ENCODE measurements at places on chromosomes 3 and 15. TPM values are rescaled to one million over a fixed set of nuclear protein-coding genes. Genes with fewer than 3 reads are reported as not detected.

Gene BSN
- total RNA-seq = 25.3 TPM

Gene PLS1
- total RNA-seq = 10.6 TPM

Gene GOLGA8G
- 42.7 TPM for total RNA-seq

Gene IL5RA
- total RNA-seq = 0.43 TPM

Gene FMN1
- total RNA-seq = 47.4 TPM

Gene IL17RB
- 9.5 TPM for total RNA-seq

Gene FSIP1
- total RNA-seq = 5.8 TPM

GRCh38 chr15:41561104-41561776 is 2.2 kb downstream of the TYRO3 start:
- peaks cover 75% of the 10 kb centered on the region for H3K4me1 ChIP-seq
- no peaks in the 10 kb centered on the region for H3K27me3 ChIP-seq
- no peak overlapping the region for H3K4me3 ChIP-seq

DNA sequence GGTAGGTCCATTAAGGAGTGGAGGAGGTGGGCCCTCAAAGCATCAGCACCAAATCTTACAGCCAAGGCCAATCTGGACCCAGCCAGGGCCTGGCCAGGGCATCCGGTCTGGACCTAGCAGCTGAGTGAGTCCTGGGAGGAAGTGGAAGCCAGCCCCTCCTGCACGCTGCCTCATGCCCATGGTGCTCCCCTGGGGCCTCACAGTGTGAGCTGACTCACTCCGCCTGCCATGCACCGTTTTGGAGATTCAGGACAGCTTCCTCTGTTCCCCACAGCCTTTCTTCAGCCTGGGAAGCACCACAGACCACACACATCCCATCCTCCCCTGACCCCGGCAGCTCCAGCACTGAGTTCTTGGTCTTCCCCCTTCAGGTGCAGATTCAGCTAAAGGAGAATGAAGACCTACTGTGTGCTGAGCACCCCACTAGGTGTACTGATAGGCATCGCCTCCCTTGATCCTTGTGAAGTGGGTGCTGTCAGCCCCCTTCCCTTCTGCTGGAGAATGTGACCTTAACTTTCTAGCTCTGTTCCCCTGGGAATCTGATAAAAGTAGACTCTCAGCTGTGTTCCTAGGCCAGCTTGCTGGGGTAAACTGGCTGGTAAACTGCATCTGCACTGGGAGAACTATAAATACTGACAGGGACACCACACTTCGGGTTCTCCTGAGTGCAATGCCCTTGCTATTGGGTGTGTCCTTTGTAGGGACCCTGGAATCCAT is 36.8 kb upstream of the SEC13 start:
- H3K4me3 ChIP-seq = no peak overlapping the region
- H3K27ac ChIP-seq = no peak overlapping the region
- DNase-seq = no peak
- no peaks in the 10 kb centered on the region for H3K36me3 ChIP-seq

DNA sequence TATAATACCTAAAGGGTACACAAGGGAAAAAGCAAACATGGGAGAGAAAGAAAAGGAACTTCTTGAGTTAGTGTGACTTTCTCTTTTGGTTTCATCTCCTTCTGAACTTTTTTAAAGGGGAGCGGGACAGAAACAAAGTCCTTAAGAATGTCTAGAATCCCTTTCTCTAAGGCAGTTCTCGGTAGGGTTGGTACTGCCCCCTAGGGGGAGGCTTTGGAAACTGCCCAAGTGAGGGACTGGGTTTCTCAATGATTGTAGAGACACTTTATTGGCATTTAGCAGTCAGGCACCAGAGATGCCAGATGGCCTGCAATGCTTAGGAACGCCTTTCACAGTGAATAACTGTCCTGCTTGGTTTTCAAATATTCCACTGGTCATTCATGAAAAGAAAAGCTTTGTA is 172.7 kb downstream of the WDR72 start:
- H3K4me1 ChIP-seq = no peaks in the 10 kb centered on the region
- H3K36me3 ChIP-seq = no peaks in the 10 kb centered on the region
- no peak overlapping the region for H3K4me3 ChIP-seq
- DNase-seq = peak; percentile 46

GRCh38 chr3:179071027-179071322 is 634 bp downstream of the ZMAT3 start:
- H3K27ac ChIP-seq = peak overlapping the region; percentile 91
- no peaks in the 10 kb centered on the region for H3K27me3 ChIP-seq
- peaks cover 3% of the 10 kb centered on the region for H3K4me1 ChIP-seq

DNA sequence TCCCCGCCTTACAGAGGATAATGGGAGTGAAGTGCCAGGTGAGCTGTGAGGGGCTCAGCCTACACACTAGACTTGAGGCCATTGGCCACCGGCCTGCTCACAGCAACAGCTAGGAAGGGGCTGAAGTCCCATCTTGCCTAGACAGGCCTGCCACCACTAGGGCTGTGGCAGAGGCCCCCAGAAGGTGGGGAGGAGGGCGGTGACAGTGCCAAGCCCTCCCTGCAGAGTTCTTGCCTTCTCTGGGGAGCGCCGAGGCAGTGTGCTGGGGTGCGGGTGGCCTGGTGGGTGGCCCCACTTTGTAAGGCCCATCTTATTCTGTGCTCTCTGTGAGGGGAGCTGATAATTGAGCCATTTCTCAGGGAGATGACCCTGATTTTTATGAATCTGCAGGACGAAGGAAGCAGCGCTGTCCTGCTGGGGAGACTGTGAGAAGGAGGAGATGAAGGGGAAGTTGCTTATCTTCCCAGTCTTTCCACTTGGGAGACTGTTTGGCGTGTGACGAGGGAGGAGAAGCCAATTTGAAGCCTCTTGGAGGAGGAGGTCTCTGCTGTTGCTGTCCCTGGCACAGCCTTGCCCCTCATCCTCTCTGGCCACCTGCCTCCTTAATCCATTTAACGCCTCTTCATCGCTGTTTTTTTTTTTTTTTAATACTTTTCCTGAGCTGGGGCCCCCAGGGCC is 104.3 kb downstream of the LINGO1 start:
- DNase-seq = no peak
- peaks cover 25% of the 10 kb centered on the region for H3K4me1 ChIP-seq
- H3K27me3 ChIP-seq = no peaks in the 10 kb centered on the region
- no peak overlapping the region for H3K27ac ChIP-seq
- H3K4me3 ChIP-seq = no peak overlapping the region

GRCh38 chr3:152915695-152916094 is 80.8 kb downstream of the P2RY1 start:
- DNase-seq = no peak
- H3K4me3 ChIP-seq = no peak overlapping the region
- H3K27me3 ChIP-seq = no peaks in the 10 kb centered on the region
- no peak overlapping the region for H3K27ac ChIP-seq

DNA sequence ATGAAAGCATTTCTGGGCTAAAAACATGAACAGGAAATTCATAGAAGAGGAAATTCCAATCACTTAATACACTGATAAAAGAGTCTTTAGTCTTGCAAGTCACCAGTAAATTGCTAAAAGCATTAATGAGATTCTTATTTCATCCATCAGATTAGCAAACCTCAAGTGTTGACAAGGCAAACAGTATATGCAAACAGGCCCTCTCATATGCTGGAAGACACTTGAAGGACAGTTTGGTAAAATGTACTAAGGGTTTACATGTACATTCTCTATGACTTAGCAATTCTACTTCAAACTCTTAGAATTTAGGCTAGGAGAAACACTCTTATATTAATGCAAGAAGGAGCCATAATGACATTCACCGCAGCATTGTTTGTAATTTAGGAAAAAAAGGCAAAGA is 586.1 kb upstream of the GBE1 start:
- no peak overlapping the region for H3K4me3 ChIP-seq
- no peak overlapping the region for H3K27ac ChIP-seq
- H3K36me3 ChIP-seq = no peaks in the 10 kb centered on the region
- no peak for DNase-seq

GRCh38 chr3:175432376-175433025 is 573.4 kb downstream of the NAALADL2 start:
- no peak overlapping the region for H3K27ac ChIP-seq
- H3K27me3 ChIP-seq = no peaks in the 10 kb centered on the region
- no peaks in the 10 kb centered on the region for H3K4me1 ChIP-seq
- DNase-seq = no peak
- H3K4me3 ChIP-seq = no peak overlapping the region
- no peaks in the 10 kb centered on the region for H3K36me3 ChIP-seq

DNA sequence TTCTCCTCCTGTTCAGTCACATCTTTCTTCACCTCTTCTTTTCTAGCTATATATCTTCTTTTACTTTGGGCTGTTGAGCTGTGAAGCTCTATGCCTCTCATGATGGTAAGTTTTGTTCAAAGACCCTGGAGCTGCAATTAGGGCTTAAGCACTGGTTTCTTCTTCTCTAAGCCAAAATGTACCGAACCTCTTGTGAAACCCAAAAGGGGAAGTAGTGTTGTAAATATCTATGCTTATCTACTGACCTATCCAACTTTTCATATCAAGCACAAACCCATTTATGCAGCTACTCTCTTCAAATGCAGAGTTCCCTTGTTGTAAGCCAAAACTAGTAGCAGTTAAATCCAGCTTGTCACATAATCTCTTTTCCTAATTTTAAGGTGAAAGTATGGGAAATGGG is 123.6 kb upstream of the CD96 start:
- no peak for DNase-seq
- H3K36me3 ChIP-seq = no peaks in the 10 kb centered on the region
- H3K4me3 ChIP-seq = no peak overlapping the region
- H3K4me1 ChIP-seq = no peaks in the 10 kb centered on the region
- H3K27me3 ChIP-seq = no peaks in the 10 kb centered on the region

DNA sequence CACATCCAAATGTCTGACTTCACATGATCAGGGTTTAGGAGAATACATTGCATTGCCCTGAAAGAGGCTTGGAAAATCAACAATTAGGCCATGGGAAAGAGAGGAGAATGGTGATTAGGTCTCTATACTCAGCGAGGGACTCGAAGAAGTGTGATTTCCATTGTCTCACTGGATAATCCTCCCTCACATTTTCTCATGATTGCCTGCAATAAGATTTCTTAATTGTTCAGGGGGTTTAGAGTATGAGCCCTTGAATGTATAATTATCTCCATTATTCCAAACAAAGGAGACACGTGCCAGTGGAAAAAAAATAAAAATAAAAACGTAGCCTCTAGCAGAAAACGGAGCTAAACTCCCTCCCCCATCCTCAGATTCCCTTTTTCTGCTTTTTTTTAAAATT is 173.2 kb downstream of the TPRG1 start:
- H3K4me1 ChIP-seq = no peaks in the 10 kb centered on the region
- H3K36me3 ChIP-seq = no peaks in the 10 kb centered on the region
- no peak overlapping the region for H3K4me3 ChIP-seq

- H3K4me1 ChIP-seq = peaks cover 46% of the 10 kb centered on the region
- no peaks in the 10 kb centered on the region for H3K27me3 ChIP-seq
- DNase-seq = peak; percentile 97
Observed at GRCh38 chr3:42032693-42033349, 58.3 kb upstream of the TRAK1 start.

GRCh38 chr15:23750179-23750578 is 63.1 kb upstream of the NDN start:
- DNase-seq = no peak
- H3K4me3 ChIP-seq = no peak overlapping the region
- no peaks in the 10 kb centered on the region for H3K36me3 ChIP-seq
- H3K27me3 ChIP-seq = no peaks in the 10 kb centered on the region

- H3K4me1 ChIP-seq = peaks cover 5% of the 10 kb centered on the region
- H3K36me3 ChIP-seq = no peaks in the 10 kb centered on the region
- DNase-seq = no peak
- H3K27me3 ChIP-seq = no peaks in the 10 kb centered on the region
- H3K27ac ChIP-seq = no peak overlapping the region
- peak overlapping the region; percentile 57 for H3K4me3 ChIP-seq
Observed at GRCh38 chr3:69540706-69541581, 155.1 kb upstream of the FRMD4B start.

DNA sequence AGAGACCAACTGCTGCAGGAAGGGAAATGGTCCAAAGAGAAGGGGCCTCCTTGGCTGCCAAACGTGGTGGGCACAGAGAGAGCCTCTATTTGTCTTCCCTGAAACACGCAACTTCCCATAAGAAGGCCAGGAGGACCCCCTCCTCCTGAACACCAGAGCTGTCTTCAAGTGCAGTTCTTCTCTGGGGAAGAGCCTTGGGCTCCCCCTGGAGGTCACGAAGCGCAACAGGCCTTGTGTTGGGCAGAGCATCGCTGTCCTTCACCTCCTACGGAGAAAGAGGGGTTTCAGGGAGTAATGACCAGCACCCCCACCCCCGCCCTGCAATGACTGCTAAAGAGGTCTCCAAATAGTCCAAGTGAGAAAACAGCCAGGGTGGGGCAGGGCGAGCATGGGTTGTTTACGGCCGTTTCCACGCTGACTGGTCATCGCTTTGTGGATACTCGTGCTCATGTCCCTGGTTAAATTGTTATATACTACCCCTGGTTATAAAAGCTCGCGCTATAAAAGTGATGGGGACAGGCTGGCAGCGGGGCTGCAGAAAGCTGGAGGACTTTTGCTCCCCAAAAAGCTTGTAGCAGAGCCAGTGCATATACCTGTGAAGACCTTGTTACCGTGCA is 397.5 kb upstream of the ATP10A start:
- H3K4me3 ChIP-seq = no peak overlapping the region
- DNase-seq = peak; percentile 63
- H3K27me3 ChIP-seq = no peaks in the 10 kb centered on the region
- H3K36me3 ChIP-seq = no peaks in the 10 kb centered on the region
- no peaks in the 10 kb centered on the region for H3K4me1 ChIP-seq

DNA sequence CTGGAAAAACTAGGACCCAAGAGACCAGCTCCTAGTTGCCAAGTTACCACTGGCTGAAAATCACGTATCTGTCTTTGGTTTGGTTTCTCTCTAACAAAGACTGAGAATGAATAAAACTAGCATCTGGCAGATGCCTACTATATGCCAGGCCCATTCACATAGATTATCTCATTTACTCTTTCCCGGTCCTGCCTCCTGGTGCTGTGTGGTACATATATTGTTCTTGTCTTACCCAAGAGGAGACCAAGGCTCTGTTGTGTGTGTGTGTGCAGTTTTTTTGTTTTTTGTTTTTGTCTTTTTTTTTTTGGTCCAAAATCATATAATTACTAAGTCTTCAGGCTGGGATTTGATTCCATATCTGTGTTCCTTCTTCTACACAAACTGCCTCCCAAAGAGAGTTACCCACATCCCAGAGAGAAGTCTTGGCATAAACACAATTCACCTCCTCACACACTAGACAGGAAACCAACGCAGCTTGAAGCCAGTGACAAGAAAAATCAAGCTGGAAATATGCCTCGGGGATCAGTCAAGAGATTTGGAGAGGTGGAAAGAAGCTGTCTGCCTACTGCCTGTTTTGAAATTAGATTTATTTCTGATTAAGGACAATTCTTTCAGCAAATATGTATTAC is 891 bp downstream of the AHSG start:
- no peaks in the 10 kb centered on the region for H3K36me3 ChIP-seq
- H3K4me1 ChIP-seq = no peaks in the 10 kb centered on the region
- DNase-seq = no peak
- H3K27ac ChIP-seq = no peak overlapping the region
